ENCODE measurements at places on chromosomes 4 and X. TPM values are rescaled to one million over a fixed set of nuclear protein-coding genes. Genes with fewer than 3 reads are reported as not detected.
A peak's percentile ranks its signal among the peaks of the same experiment; 100 is the strongest.

- no peak overlapping the region for H3K27ac ChIP-seq
- H3K36me3 ChIP-seq: peaks cover 6% of the 10 kb centered on the region
Observed at GRCh38 chrX:56853436-56853835, 124.4 kb downstream of the NBDY start.

GRCh38 chr4:99028187-99028586 is 32.7 kb downstream of the METAP1 start:
- H3K4me3 ChIP-seq: no peak overlapping the region
- peaks cover 20% of the 10 kb centered on the region for H3K4me1 ChIP-seq
- H3K36me3 ChIP-seq: peaks cover 3% of the 10 kb centered on the region
- no peak overlapping the region for H3K27ac ChIP-seq
- no peak for DNase-seq

Gene SMC1A
- 129 TPM for total RNA-seq

- H3K27me3 ChIP-seq: no peaks in the 10 kb centered on the region
- H3K4me3 ChIP-seq: peak overlapping the region; percentile 95
- peaks cover 38% of the 10 kb centered on the region for H3K4me1 ChIP-seq
- H3K27ac ChIP-seq: peak overlapping the region; percentile 65
- H3K36me3 ChIP-seq: peaks cover 12% of the 10 kb centered on the region
- DNase-seq: peak; percentile 56
Observed at GRCh38 chr4:55396308-55397125, 760 bp downstream of the TMEM165 start.

GRCh38 chr4:84091266-84091665 is 407.8 kb downstream of the NKX6-1 start:
- H3K27ac ChIP-seq: no peak overlapping the region
- H3K27me3 ChIP-seq: no peaks in the 10 kb centered on the region
- no peaks in the 10 kb centered on the region for H3K36me3 ChIP-seq
- no peak overlapping the region for H3K4me3 ChIP-seq
- DNase-seq: no peak
- H3K4me1 ChIP-seq: peaks cover 14% of the 10 kb centered on the region

Gene SLC9B1
- 1.7 TPM for total RNA-seq

DNA sequence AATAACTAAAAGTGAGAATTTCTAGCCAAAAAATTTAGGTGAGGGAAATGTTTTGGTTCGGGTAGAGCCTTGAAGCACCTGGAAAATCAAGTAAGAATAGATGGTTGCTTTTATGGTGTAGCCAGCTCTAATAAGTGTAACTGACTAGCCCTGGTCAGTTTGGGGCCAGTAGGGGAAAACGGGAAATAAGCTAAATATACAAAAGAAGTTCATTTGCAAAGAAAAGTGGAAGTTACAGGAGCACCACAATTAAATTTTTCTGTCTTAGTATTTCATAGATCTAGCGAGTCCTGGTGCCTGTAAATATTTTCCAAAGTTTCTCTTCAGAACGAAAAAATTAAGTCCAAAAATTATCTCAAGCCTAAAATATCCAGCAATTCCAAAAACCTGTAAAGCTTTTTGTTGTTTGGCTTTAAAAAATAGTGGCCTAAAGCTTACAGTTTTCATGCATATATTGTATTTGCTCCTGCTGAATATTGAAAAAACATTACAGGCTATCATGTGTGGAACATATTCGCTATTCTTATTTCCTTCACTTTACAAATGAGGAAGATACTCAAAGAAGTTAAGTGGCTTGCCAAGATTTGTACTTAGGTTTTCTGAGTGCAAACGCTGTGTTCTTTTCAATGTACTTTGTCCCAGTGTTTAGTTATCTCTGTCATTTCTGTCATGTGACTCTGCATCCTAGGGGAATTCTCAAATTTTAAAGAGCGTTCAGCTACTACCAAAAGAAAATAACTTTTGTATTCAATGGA is 7.3 kb upstream of the PTPN13 start:
- H3K4me3 ChIP-seq: no peak overlapping the region
- DNase-seq: no peak
- no peaks in the 10 kb centered on the region for H3K27me3 ChIP-seq

DNA sequence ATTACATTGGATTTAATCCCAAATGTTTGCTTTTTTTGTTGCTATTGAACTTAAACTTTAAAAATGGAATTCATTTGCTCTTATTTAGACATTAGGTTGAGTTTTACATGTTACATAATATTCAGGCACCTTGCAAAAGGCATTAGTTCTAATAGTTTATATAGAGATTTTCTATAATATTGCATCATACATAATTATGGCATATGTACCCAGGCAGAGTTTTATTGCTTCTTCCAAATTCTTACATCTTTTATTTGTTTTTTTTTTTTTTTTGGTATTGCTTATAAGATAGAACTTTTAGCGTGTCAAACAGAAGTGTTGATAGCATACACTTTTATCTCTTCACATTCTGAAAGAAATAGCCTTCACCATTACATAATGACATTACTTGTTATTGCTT is 487.7 kb downstream of the GABRG1 start:
- H3K27ac ChIP-seq: no peak overlapping the region
- H3K4me3 ChIP-seq: no peak overlapping the region
- no peaks in the 10 kb centered on the region for H3K27me3 ChIP-seq
- no peaks in the 10 kb centered on the region for H3K4me1 ChIP-seq

Gene TRIM2
- total RNA-seq: 105 TPM

DNA sequence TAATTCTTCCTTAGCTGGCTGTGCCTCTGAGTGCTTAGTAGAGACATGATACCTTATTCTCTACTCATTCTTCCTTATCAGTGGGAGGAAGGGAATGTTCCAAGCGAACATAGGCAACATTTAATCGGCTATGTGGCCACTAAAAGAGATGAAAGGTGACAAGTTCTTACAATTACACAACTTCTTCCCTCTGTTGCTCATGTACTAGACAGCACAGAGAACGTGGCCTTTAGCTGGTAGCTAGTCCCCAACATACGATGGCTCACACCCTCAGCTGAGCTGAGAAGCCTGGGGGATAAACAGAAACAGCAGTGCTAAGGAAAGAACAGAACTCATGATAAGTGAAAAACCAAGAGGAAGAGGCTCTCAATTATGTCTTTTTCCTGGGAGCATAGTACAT is 52.2 kb downstream of the APOO start:
- H3K4me1 ChIP-seq: no peaks in the 10 kb centered on the region
- H3K4me3 ChIP-seq: no peak overlapping the region
- H3K27me3 ChIP-seq: no peaks in the 10 kb centered on the region
- H3K36me3 ChIP-seq: peaks cover 3% of the 10 kb centered on the region

Data from neural crest cell (in vitro differentiated cells).